ENCODE measurements at places on chromosomes 12 and 14. TPM values are rescaled to one million over a fixed set of nuclear protein-coding genes. Genes with fewer than 3 reads are reported as not detected.

DNA sequence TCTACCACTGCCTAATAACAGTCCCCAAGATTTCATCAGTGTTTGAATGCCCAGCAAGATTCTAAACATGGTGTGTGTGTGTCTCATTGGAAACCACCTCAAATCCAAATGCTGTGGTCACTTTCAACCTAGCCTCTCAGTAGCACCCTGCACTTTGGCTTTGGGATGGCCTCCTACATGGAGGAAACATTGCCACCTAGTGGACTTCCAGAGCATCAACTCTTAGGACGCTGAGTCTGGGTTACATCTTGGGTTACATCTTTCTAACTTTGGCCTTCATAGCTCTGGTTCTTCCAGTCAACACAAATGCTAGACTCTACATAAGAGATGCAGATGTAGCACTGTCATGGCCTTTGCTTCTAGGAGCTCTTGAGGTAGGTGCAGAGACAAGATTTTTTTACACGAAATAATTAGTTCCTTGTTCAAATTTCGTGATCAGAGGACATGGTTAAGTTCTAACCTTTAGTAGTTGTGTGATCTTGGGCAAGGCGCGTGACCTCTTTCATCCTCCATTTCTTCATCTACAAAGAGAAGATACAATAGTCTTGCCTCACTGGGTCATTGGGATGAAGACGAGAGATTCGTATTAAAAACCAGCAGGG is 113.5 kb upstream of the VASH1 start:
- no peak for DNase-seq

DNA sequence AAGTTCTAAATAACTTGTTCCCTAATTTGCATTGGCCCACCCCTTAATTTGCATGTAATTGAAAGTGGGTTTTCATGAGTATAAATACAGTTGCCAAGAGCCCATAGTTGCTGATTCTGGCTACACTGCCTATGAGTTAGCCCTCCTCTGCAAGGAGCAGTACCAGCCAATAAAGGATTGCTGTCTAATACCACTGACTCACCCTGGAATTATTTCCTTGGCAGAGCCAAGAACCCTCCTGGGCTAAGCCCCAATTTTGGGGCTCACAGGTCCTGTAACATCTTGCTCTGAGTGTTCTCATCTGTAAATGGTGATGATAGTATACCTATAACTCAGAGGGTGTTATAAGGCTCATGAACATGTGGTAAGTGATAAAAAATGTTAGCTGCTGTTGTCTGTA is 6.8 kb downstream of the TTC8 start:
- DNase-seq, result no peak

DNA sequence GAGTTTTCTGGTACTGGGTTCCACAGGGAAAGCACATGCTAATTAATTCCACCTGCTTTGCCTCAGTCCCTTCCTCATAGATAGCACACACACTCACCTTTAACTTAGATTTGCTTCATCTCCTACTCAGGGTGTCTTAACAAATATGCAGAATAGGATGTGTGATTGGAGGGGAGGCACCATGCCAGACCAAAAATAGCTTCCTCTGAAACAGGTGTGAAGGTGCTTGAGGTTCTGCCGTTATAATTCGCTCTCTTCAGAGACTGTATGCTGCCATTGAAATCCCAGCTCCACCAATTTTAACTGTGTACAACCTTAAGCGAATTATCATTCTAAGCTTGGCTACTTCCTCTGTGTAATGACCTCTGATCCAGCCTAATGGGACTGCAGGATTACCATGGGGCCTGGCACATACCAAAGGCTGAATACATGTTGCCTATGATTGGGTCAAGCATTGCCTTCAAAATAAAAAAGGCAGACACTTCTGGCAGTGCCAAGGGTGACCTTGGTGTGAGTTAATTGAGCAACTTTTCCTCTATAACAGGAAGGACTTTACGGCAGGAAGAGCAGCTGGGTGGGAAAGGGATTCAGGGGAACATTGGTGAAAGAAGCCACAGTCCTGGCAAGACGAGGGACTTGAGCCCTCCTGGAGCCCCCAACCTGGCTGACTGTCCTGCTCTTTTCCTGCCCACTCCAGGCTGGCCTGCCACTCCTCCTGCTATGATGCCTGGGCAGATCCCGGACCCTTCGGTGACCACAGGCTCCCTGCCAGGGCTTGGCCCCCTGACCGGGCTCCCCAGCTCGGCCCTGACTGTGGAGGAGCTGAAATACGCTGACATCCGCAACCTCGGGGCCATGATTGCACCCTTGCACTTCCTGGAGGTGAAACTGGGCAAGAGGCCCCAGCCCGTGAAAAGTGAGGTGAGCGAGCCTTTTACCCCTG is 9.7 kb downstream of the JDP2 start:
- no peak for DNase-seq

DNA sequence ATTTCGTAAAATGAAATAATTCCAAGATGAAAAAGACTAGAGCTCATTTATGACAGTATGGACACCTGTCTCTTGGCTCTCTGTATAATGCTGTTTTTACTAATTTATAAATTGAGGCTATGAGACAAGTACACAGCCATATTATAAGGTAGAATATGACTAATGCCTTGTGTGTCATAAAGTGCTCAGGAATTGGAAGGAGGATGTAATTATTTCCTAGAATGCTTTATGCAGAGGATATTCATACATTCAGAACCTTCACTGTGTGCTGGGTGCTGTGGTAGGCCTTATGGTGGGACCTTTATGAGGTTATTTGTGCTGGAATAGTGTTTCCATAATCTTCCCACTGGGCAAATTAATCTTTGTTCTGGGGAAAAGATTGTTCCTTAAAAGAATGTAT is 13.3 kb downstream of the PCNX1 start:
- DNase-seq, result no peak

DNA sequence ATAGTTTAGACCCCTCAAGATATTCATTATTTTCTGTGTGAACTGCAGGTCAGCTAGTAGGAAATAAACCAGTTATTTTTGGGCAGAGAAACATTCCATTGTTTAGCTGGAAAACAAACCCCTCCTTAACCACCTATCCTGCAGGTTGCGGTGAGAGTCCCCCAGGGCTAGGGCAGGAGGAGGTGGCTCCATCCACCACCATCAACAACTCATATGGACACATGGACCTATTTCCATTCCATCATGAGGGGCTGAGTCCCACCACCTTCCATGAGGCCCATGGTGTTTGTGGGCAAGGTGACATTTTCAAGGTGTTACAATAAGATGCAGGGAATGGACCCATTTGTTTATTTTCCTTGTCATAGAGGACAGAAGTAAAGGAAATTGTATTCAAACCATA is 160.1 kb downstream of the FOXN3 start:
- DNase-seq, result no peak

GRCh38 chr12:60195483-60195882 is 599.7 kb downstream of the SLC16A7 start:
- DNase-seq, result no peak

DNA sequence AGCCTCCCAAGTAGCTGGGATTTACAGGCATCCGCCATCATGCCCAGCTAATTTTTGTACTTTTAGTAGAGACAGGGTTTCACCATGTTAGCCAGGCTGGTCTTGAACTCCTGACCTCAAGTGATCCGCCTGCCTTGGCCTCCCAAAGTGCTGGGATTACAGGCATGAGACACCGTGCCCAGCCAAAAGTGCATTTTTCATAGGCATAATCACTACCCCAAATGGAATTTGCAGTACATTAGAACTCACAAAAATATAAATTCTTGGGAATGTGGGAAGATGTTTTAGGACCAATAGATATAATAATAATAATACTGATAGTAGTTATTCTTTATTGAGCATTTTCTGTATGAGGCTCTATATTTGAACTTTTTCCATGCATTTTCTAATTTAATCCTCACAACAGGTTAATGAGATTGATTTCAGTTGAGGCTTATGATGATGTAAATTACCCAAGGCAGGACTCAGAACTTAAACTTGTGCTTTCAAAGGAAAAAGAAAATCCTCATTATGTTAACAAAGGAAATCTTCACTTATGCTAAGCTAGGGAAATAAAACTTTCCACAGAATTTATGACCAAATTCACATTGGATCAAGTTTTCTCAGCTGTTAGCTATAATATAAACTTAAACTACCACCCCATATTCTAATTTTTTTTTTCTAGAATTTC is 121.6 kb downstream of the SRGAP1 start:
- no peak for DNase-seq

GRCh38 chr14:32594766-32595165 is 265.7 kb downstream of the AKAP6 start:
- DNase-seq, result no peak

- DNase-seq, result peak; percentile 74
Observed at GRCh38 chr12:538731-539539, 79.2 kb downstream of the B4GALNT3 start.

GRCh38 chr12:4717806-4718205 is 2.4 kb upstream of the GALNT8 start:
- no peak for DNase-seq

- no peak for DNase-seq
Observed at GRCh38 chr12:1706632-1706980, 15.7 kb downstream of the ADIPOR2 start.

- DNase-seq, result no peak
Observed at GRCh38 chr12:121113057-121113456, 19.6 kb upstream of the P2RX7 start.

GRCh38 chr12:12872139-12872933 is 19.0 kb upstream of the GPRC5A start:
- DNase-seq, result peak; percentile 57

GRCh38 chr14:29442696-29443095 is 485.0 kb downstream of the PRKD1 start:
- DNase-seq, result no peak

- DNase-seq, result no peak
Observed at GRCh38 chr14:22213120-22213519, 375.9 kb downstream of the DAD1 start.

GRCh38 chr12:3326156-3326849 is 164.7 kb upstream of the PRMT8 start:
- no peak for DNase-seq

GRCh38 chr14:70822530-70823185 is 13.3 kb upstream of the MAP3K9 start:
- DNase-seq, result no peak

DNA sequence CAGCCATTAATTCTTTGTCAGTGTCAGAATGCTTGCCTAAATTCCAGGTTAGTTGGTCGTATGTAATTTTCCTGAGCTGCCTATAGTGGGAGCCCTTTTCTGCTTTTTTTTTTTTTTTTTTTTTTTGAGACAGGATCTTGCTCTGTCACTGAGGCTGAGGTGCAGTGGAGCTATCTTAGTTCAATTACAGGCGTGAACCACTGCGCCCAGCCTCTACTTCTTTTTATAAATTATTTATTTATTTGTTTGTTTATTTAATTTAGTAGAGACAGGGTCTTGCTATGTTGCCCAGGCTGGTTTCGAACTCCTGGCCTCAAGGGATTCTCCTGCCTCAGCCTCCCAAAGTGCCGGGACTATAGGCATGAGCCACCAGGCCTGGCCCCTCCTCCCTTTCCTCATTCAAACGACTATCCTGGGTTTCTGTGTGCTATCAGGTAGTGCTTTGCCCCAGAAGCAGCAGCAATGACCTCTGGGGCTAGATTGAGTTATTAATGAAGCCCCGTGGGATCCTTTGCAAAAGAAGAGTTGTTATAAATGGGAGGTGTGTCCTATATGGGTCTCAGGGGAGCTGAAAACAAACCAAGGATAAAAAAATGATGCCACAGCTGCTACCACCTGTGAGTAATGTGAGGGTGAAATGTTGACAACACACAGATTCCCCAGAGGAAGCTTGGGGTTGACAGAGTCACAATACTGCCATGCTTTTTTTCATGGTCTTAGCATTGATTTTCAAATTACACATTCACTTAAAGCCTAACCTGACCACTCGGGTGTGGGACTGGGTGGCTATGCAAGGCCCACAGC is 34.6 kb upstream of the NFKBIA start:
- DNase-seq, result no peak

DNA sequence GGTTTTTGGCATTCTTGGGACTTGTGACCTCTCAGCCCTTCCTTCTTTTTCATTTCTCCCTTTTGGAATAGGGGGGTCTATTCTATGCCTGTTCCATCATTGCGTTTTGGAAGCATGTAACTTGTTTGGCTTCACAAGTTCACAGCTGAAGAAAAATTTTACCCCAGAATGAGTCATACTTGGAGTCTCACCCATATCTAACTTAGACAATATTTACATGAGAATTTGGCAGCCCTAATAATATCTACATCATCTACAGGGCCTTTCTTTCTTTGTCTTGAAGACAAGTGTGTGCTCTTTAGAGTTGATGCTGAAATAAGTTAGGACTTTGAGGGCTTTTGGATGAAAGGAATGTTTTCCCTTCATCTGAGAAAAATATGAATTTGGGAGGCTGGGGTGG is 1312.9 kb upstream of the FLRT2 start:
- no peak for DNase-seq

GRCh38 chr12:126353604-126354003 is 1288.4 kb downstream of the AACS start:
- no peak for DNase-seq

GRCh38 chr14:52342849-52343596 is 28.9 kb downstream of the PTGER2 start:
- DNase-seq, result no peak

GRCh38 chr12:19208456-19208855 is 78.9 kb downstream of the PLEKHA5 start:
- DNase-seq, result no peak

- no peak for DNase-seq
Observed at GRCh38 chr14:101849125-101849524, 87.6 kb downstream of the PPP2R5C start.

DNA sequence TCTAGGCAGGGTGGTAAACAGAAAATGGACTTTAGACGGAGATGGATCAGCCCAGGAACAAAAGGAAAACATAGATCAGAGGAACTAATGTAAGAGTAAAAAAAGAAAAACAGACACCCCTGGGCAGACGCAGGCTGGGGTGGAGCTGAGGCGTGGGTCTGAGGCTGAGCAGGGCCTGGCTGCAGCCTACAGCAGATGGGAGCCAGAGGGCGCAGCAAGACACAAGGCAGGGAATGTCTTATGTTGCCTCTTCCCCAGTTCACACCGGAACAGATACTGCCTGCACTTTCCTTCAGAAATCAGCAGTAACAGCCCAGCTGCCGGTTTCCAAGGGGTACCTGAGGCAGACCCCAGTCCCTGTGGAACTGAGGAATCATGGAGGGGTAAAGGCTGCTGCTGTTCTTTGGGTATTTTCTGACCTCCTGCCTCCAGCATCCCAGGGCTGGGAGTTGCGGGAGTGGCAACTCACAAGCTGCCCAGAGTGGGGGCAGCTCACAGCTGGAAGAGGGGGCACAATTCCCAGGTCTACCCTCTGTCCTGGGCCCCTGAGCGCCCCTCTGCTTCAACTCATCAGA is 9.8 kb downstream of the ZNF605 start:
- no peak for DNase-seq

GRCh38 chr12:95445884-95446505 is 28.0 kb upstream of the METAP2 start:
- DNase-seq, result no peak

- no peak for DNase-seq
Observed at GRCh38 chr14:55701638-55702037, 121.6 kb downstream of the KTN1 start.

SLC24A4 gene
- total RNA-seq, result 0.75 TPM

BATF gene
- total RNA-seq, result 19.4 TPM

A2ML1 gene
- total RNA-seq, result 5.9 TPM

RNASE7 gene
- total RNA-seq, result 0.94 TPM

FAM161B gene
- total RNA-seq, result 8.9 TPM

CLEC6A gene
- total RNA-seq, result not detected

KRT82 gene
- not detected for total RNA-seq

HEBP1 gene
- 57.7 TPM for total RNA-seq

FITM1 gene
- 0.55 TPM for total RNA-seq

KRT5 gene
- 388 TPM for total RNA-seq
